ENCODE measurements at places on chromosomes 11 and 22.

DNA sequence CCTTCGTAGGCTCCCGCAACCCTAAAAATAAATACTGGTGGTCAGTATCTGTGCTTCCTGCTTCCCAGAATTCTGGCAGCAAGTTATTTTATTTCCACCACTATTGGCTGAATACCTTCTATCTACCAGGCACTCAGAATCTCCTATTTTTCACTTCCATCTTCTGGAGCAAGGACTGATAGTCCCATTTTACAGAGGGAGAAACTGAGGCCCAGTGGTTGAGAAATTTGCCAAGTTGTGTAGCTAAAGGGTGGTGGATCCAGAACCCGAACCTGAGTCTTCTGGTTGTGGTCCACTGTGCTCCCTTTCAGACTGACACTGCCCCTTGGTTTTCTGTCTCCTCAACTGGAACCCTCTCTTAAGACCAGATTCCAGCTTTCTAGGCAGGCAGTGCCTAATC, 31.6 kb downstream of the NECTIN1 start:
- no peak for DNase-seq

- no peak for DNase-seq
Observed at GRCh38 chr11:41003339-41004282, 455.8 kb downstream of the LRRC4C start.

DNA sequence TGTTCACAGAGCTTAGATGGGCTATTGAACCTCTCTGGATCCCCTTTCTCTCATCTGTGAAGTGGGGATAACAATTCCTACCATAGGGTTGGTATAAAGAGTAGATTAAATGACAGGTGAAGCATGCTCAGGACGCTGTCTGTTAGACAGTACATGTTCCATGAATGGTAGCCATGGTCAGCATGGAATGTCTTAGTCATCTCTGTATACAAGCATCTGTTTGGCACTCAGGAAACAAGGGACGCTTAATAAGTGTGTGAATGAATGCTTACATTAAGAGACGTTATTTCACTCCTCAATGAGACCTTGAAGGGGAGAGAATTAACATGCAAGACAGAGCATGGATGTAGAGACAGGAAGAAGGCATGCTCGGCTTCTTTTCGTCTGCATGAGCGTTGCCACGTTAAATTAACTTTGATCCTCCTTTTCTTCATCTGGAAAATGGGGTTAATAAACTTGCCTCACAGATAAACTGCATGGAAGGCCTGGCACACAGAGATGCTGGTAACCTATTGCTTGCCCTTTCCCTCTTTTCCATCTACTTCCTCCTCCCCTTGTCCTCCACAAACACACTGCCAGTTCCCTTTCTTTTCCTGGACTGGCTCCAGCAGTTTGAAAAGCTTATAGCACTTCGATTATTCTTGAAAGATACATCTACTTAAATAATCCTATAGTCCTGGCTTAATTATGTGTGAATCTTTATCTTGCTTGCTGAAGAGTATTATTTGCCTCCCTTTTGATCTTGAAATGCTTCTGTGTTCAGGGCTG, 267.2 kb upstream of the MTNR1B start:
- DNase-seq: no peak

- DNase-seq: no peak
Observed at GRCh38 chr22:45628515-45628914, 43.1 kb upstream of the ATXN10 start.

GRCh38 chr11:63635762-63636465, 21.7 kb upstream of the PLAAT3 start:
- peak; percentile 62 for DNase-seq

All from effector CD4-positive, alpha-beta T cell (primary cell).